Activated naive CD4-positive, alpha-beta T cell treated with anti-CD3 and anti-CD28 coated beads, Interleukin-2, amount 50 U/mL, for 72 hours (primary cell): ENCODE measurements at places on chromosomes 12 and 14. TPM values are rescaled to one million over a fixed set of nuclear protein-coding genes. Genes with fewer than 3 reads are reported as not detected.

FOXN4 gene
- total RNA-seq = not detected

MTA1 gene
- 137 TPM for total RNA-seq

NANOG gene
- not detected for total RNA-seq

SDSL gene
- total RNA-seq = not detected
